ENCODE measurements at places on chromosomes 2 and 18.
A peak's percentile ranks its signal among the peaks of the same experiment; 100 is the strongest.

GRCh38 chr2:179729966-179730365 is 131.4 kb downstream of the ZNF385B start:
- DNase-seq = no peak

DNA sequence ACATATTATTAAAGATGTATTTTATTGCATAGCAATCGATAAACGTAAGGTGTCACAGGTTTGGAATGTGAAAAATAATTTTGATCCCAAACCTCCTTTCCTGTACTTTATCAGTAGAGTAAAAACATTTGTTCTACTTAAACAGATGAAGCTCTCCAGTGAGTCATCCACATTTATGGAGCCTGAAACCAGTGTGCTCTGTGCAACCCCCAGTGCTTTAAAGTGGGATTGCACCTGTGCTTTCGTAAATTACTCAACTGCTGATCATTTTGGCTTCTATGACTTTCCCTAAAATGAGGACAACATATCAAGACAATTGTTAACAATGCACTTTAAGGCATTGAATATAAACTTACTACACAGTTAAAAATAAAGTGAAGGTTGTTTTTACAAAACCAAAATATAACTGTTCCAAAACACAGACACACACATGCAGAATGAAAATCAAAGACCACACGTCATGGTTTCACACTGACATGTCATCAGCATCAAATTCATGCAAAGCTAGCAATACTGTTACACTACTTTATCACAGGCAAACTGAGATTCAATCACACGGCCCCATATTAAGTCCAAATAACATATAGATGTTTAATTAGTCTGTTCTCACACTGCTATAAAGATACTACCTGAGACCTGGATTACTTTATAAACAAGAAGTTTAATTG is 9.7 kb downstream of the TMEM18 start:
- no peak for DNase-seq

DNA sequence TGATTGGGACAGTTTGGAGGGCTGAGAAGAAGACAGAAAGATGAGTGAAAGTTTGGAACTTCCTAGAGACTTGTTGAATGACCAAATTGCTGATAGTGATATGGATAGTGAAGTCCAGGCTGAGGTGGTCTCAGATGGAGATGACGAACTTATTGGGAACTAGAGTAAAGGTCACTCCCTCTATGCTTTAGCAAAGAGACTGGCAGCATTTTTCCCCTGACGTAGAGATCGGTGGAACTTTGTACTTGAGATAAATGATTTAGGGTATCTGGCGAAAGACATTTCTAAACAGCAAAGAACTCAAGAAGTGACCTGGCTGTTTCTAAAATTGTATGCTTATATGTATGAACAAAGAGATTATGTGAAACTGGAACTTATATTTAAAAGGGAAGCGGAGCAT is 221.2 kb upstream of the KCNJ3 start:
- DNase-seq = no peak

GRCh38 chr2:237686659-237687136 is 59.3 kb downstream of the LRRFIP1 start:
- peak; percentile 87 for DNase-seq

GRCh38 chr2:200051611-200051945 is 96.2 kb downstream of the MAIP1 start:
- DNase-seq = no peak

DNA sequence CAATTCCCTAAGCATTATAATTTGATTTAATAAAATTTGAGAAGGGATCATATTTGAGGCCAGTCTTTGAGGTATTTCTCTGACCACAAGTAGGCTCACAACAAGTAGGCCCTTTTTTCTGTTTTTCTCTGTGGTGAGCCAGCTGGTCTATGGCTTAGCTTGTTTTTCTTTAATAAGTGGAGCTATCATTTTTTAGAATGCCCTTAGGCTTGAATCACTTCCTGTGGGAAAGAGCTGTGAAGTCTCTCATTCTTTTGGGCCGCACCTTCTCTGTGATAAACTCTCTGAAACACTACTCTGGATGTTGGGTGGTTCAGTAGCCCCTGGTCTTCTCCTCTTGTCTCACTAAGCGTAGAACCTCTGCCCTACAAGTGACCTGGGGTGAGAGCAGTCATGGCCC is 235.9 kb downstream of the SUCLG1 start:
- no peak for DNase-seq

DNA sequence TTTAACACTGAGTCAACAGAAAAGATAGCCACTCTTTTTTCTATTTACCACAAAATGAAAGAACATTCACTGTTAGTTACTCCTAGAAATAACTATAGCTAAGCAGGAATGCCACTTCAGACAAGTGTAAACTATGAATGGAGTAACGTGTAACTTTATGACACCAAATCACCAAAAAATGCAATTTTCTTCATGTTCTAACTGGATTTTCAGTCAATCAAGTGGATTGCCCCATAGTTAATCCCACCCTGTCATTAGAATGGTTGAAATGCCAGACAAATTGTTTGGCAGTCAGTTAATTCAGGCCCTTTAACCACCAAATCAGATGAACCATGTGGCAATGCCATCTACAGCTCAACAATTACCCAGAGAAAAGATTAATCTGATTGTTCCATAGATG is 9.9 kb downstream of the EPHA4 start:
- DNase-seq = no peak

- no peak for DNase-seq
Measured at GRCh38 chr2:208999911-209000310, 423.9 kb upstream of the MAP2 start.

DNA sequence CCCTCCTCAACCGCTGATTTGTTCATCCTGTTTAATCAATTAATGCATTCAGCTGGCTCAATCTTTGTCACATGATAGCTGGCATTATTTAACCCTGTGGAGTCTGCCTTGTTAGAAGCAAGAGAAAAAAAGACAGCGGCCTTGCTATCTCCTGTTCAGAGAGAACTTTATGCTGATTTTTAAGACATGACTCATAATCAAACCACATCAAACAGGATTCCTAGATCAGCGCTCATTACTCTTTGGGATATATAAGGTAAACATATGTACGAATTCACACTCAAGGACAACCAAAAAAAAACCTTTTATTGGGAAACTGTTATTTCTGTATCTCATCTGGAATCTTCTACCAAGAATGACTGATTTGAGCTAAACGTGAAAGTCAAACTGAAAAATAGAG is 195.1 kb downstream of the C1D start:
- no peak for DNase-seq

Measured in posterior vena cava (tissue), 2 donors.